ENCODE measurements at places on chromosomes 5 and 9.
A peak's percentile ranks its signal among the peaks of the same experiment; 100 is the strongest.

- no peak for DNase-seq
Observed at GRCh38 chr9:92631452-92632343, 38.2 kb downstream of the IPPK start.

- DNase-seq: no peak
Observed at GRCh38 chr5:2134543-2135292, 252.0 kb upstream of the IRX4 start.

GRCh38 chr9:114233491-114234185, 78.3 kb downstream of the COL27A1 start:
- no peak for DNase-seq

DNA sequence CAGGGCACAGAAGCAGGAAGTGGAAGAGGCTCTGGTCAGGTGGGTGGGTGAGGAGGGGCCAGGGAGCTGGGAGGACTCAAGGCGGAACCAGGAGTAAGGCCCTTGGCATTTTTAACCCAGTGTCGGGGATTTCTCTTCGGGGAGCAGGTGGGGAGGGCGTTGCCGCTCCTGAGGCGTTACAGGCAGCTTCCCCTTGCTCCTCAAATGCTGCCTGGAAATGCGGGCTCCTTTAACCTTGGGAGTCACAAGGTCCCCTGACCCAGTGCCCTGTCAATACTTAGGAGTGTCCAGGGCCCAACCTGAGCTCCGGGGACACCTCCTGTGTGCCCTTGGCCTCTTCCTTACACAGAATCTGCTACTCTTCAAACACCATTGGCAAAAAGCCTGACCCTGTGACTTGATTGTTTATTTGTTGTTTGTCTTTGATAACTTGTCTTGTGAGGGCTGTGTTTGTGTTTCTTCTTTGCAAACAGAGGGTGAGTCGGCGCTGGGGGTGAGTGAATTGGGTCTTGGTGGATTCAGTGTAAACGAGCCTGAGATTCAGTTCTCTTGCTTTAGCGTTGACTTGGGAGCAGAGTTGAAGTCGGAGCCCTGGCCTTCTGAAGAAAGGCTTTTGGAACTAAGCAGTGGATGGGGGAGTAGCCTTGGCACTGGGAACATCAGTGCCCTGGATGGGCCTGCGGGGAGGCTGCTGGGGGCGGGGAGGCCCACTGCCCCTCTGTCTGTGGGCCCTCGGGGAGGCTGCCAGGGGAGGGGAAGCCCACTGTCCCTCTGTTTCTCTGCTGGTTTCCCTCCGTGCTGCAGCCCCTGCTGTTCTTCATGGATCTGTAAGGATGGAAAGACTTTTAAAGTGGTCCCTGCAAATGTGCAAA, 300.7 kb upstream of the IRX4 start:
- DNase-seq: no peak

GRCh38 chr5:155759252-155759651, 567.7 kb upstream of the SGCD start:
- no peak for DNase-seq

GRCh38 chr5:78162253-78162862, 132.1 kb downstream of the AP3B1 start:
- no peak for DNase-seq

DNA sequence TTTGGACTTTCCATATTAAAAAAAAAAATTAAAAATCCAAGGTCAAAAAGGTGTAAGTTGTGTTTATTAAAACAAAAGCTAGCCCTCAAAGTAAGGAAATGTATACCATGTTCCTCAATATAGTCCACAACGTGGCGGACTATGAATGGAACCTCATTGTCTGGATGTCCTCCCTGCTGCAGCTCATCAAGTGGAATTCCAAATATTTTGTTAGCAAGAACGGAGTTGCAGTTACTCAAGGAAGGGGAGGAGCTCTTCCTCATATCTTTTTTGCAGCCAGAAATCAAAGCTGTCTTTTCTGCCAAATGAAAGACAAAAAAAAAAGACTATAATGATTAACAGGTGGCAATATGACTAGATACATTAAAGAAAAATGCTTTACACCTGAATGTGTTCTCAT, 14.0 kb downstream of the FAM13B start:
- DNase-seq: peak; percentile 23

GRCh38 chr5:173099461-173099860, 43.3 kb downstream of the CREBRF start:
- DNase-seq: no peak

- DNase-seq: no peak
Observed at GRCh38 chr5:123585871-123586270, 73.9 kb downstream of the CSNK1G3 start.

DNA sequence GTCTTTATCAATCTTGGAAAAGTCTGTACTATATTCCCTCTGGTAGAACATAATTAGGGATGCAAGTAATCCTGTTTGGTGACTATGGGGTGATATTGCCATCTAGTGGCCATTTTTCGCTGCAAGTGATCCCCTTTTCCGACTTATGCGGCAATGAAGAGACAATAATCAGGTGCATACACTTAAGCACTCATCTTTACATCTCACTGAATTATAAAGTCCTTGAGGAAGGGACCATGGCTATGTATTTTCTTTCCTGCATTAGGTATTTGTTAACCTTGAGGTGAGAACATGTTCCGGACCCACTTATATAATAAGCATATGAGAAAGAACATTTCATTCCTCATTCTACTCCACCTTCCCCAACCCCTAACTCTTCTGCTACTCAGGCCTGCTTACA, 19.6 kb upstream of the LIX1 start:
- peak; percentile 71 for DNase-seq

DNA sequence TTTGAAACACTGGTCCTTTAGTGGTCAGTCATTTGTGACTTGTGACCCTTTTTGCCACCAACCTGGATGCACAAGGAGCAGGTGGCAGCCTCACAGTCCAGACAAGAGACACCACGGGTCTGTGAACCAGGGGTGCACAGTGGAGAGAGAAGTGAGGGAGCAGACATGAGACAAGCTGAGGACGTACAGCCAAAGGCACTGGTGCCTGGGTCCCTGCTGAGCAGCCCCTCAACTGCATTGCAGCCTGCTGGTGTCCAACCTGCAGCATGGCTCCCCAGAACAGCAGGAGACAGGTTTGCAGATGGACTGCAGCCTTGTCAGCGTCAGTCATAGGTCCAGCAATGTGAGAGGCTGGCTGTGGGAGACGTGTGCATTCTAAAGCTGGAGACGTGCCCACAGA, 124.2 kb upstream of the FSTL4 start:
- DNase-seq: no peak

DNA sequence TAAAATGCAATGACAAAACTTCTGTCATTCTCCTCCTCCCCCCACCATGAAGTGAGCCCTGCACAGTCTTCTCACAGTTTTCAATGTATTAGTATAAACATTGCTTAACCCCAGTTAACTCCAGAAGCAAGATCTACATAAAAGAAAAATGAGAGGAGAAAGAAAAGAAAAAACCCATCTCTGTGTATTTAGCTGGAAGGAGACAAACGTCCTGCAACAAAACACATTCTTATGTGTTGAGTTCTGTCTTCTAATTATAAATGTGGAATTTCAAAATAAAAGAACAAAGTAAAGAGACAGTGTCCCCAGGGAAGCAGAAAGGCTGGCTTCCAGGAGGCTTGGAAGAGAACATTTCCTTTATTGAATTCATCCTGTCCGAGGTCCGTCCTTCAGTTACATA, 491.9 kb upstream of the TUSC1 start:
- peak; percentile 65 for DNase-seq

- DNase-seq: no peak
Observed at GRCh38 chr5:71864730-71865601, 145.9 kb downstream of the CARTPT start.

- no peak for DNase-seq
Observed at GRCh38 chr9:86599561-86599960, 245.4 kb upstream of the TUT7 start.

DNA sequence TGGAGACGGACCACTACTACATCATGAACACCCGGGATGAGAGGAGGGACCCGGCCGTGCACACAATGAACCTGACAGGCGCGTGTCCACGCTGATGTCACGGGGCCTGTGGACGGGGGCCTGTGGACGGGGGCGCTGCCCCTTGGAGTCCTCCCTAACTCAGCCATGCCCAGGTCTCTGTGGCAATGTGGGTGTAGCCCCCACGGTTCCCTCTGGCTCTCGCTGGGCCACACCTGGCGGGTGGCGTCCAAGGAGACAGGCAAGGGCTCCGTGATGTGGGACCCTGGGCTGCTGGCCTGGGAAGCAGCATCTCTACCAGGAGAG, 22.1 kb downstream of the PAEP start:
- no peak for DNase-seq

- DNase-seq: no peak
Observed at GRCh38 chr5:143145243-143146160, 258.0 kb downstream of the NR3C1 start.

DNA sequence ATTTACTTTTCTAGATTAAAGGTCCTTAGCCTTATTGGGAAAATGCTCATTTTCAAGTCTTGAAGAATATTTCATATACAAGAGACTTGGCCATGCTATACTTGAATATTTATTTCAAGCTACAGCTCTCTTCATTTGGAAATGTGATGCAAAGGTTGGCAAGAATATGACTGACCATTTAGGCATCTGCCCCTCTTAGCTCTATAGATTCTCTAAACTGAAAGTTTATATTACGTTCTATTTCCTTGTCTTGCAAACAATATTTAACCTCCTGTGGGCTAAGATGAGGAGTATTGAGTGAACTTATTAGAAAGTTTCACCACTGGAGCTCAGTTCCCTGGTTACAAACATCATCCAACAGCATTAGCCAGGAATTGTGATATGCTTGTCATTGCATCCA, 593.1 kb downstream of the MAT2B start:
- no peak for DNase-seq

DNA sequence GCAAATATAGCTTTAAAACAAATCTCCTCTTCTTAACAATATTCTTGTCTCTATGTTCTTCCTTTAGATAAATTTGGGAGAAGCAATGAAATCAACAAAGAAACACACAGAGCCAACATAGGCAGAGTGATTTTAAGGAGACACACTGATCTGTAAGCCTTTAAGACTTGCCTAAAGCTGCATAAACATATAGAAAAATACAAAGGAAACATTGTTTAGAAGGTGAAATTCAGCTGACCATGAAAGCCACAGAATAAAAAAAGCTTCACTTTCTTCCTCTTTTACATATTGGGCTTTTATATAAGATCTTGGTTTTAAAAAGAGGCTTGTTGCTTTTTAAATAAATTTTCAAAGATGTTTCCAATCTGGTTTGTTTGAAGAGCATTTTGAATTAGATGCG, 1277.5 kb downstream of the EFNA5 start:
- no peak for DNase-seq

DNA sequence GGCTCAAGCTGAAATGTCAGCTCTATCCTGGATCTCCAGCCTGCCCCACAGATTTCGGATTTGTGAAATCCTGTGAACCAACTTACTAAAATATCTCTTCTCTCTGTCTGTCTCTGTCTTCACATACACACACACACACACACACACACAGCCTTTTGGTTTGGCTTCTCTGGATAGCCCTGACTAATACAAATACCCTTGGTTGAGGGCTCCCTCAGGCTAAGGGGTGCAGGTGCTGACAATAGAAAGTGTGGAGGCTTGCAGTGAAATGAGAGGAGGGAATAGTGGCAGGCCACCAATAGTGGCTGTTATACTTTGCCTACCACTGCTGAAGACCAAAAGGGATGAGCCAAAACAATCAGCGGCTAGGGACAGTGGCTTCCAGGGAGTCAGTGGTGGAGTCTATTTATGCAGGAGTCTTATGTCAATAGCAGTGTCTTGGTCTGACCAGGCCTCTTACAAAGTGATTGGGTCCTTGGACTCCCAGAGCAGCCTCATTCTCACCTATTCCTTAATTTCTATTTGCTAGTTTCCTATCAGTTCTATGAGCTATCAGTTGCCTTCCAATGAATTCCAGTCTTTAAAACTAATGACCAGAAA, 93.2 kb upstream of the GAS1 start:
- DNase-seq: no peak

DNA sequence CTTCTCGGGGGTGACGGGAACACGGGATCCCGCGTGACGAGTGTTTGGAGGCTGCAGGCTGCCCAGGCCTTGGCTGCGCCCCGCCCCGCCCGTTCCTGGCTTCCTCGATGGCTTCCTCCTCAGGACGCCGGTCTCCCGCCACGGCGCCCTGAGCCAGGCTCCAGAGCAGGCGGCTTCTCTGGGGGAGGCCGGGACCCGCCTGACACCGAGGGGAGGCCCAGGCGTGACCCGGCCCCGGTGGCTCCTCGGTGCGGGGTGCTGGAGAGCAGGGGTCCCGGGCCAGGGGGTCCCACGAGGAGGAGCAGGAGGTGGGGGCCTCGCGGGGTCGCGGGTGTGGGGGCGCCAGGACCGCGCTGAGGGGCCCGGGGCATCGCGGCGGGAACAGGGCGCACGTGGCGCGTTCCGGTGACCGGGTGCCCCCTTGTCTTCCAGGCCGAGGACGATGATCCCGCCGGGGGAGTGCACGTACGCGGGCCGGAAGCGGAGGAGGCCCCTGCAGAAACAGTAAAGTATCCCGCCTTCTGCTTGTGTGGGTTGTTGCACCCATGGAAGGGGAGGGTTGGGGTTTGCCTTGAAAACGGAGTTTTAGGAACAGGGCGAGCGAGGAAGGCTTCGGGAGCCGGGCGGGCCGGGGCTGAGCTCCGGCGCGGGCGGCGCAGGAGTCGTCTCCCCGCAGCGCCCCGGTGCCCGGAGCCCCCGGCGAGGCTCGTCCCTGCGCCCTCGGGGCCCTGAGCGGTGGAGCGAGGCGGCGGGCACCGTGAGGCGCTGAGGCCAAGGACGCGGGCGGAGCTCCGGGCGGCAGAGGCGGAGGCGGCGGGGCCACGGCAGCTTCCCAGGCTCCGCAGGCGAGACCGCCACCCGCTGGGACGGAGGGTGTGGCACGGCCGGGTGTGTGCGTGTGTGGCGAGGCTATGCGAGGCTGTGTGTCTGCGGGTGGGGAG, 22.2 kb downstream of the AHRR start:
- DNase-seq: peak; percentile 73

GRCh38 chr9:121635300-121635876, 16.0 kb upstream of the DAB2IP start:
- no peak for DNase-seq

GRCh38 chr5:63923914-63924313, 38.3 kb downstream of the HTR1A start:
- no peak for DNase-seq

DNA sequence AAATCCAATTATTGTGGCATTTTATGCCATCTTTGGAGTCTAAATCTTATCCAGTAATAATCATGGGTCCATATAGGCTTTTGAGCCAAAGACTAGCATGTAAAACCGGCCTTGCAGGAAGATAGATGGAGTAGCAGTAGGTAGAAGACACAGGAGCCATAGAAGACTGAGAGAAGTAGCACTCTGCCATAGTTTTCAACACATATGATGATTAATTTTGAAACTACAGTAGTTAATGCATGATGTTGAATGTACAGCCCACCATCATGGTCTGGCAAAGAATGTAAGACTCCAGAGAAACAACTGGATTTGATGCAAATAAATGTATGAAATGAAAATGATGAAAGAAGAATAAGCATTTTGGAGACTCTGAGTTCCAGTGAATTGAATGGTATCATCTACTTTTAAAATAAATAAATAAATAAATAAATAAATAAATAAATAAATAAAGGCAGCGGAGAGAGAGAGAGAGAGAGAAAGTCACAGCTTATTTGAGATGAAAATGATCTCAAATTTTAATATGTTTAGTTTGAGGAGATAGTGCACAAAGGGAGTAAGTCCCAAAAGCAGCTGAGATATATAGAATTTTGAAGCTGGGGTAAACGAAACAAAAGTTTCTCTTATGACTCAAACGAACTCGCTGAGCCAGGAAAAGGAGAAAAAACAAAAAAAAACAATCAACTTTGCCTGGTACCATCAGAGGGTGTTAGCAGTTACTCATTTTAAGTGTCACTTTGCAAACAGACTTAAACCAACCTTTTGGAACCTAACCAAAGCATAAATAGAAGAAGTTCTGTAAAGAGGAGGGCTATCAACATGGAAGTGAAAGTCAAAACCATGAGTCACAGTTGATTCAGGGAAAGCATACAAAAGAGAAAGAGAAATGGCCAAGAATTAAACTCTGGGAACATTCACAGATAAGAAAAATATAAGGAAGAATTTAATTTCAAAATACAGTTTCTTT, 388.7 kb downstream of the CETN3 start:
- DNase-seq: peak; percentile 26
